LoVo (cell line): ENCODE measurements at places on chromosomes 12 and 14.

DNA sequence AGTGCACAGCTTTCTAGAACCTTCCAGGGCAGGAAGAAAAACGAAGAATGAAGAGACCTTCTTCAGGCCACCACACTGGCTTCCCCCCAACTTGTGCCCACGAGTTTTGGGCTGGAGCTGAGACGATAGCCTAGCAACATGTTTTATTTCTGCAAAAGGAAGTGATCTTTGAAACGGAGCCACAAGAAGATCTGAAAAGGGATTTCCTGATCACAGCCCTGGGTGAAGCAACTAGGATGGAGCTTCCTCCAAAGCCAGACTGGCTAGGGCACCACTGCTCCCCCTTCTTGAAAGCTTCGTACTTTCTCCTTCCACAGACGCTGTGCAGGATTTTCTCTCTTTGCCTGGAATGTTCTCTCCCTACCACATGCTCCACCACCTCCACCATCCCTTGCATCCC is 418.3 kb downstream of the MED13L start:
- no peak for DNase-seq

- DNase-seq, result no peak
These were observed 60.4 kb upstream of the SGPP1 start for GRCh38 chr14:63788011-63788933.

GRCh38 chr12:77323788-77324415 is 258.5 kb upstream of the E2F7 start:
- no peak for DNase-seq

- DNase-seq, result peak; percentile 57
These were observed 668 bp downstream of the TRIP11 start for GRCh38 chr14:92039063-92039718.

- no peak for DNase-seq
These were observed 907.5 kb upstream of the MDGA2 start for GRCh38 chr14:48582938-48583337.

- no peak for DNase-seq
These were observed 27.4 kb downstream of the TAOK3 start for GRCh38 chr12:118345355-118345754.

GRCh38 chr12:100993916-100994450 is 199.4 kb downstream of the ANO4 start:
- no peak for DNase-seq

DNA sequence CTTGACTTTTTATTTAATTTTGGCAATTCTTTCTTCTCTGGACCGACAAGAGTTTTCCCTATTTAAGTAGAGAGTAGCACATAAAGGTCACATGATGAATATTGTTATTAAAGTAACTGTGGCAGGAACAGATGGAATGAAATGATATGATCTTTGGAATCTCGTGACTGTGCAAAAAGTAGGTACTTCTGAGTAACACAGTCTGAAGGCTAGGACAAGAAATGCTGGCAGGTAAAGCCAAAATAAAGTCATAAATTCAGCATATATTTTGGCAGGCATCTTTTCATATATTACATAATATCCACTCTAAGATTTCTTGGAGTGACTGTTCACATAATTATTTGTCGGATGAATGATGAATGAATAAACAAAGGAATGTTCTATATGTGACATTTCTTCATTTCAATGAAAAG is 121.4 kb downstream of the EFCAB11 start:
- no peak for DNase-seq

DNA sequence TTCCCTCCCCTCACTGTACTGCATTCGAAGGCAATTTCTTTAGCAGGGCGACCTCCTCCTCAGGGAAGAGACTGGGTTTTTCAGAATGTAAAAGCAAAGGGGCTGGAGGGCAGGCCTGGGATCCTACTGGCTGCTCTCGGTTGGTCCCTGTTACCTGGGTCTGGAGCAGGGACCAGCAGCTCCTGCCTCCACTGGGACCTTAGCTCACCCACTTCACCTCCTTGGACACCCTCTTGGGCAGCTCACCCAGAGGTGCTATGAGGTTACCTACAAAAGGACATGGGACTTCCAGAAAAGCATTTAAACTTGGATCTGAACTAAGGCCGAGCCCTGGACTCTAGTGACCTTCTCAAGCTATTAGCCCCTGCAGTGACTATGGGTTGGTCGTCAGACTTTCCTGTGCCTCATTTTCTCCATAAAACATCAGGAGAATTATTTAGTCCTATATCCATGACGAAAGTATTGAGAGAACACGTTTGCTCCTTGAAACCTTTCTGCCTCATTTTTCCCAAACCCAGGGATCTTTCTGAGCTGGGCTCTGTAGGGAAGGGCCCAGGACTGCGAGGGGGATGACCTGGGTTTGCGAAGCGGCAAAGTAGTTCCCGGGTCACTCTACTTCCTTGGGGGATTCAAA is 65.0 kb downstream of the FBXL14 start:
- DNase-seq, result no peak

DNA sequence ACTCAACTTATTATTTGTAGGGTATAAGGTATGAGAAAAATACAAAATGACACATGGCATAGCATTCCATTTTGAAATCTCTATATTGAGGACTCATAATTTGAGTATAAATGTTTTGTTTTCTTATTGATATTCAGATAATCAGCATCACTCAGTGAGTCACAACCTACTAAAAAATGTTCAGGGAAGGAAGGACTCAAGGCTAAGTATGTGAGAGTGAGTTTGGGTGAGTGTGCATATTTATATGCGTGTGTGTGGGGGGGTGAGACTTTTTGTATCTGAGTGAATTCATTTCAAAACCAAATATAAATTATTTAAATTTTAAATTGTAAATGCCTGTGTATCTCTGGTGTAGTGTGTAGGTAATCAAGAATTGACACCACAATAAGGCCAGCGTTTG is 87.8 kb upstream of the PRKD1 start:
- DNase-seq, result no peak

GRCh38 chr12:38761111-38761510 is 144.3 kb downstream of the CPNE8 start:
- no peak for DNase-seq

- no peak for DNase-seq
These were observed 100.5 kb downstream of the AEBP2 start for GRCh38 chr12:19539836-19540235.

DNA sequence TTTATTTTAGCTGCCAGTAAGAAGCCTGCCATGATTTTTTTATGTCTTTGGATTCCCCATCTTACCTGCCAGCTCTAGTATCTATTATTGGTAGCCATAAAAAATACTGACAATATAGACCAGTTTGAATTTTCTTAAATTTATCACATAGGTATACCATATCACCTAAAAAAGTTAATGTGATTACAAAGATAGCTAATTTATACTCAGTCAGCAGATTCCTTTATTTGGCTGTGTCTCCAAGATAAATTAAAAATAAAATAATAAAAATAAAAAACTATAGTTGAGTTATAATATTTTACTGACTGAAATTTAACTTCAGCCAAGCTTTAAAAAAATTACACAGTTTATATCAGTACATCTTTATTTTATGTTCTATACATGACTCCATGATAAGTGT is 128.3 kb downstream of the GPHN start:
- no peak for DNase-seq

DNA sequence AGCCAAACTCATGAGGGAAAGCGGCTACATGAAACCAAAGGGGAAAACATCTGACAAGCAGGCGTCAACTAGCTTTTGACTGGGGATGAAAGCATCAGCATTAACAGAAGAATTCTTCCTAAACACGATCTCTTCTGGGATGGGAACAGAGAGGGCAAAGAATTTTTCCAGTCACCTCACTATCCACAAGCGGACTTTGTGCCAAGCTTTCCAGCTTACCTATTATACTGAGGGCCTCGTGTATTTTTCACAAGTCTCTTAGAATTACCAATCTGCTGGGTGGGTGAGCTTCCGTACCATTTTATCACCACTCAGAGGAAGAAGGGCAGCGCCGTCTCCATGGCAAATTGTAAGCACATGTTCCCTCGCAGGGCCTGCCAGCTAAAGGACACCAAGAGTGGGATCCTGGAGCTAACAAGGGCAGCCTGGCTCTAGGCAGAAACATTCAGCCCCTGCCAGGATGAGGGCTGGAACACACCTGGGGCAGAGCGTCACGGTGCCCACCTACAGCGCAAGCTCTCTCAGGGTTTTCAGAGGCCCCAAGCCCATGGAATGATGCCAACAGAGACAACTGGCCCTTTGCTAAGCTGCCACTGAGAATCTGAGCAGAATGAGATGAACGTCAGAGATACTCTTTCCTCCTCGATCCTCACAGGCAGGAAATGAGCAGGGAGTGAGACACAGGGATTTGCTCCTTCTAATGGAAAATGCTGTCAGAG is 74.6 kb downstream of the CHGA start:
- no peak for DNase-seq

GRCh38 chr12:116919706-116920485 is 9.1 kb downstream of the FBXW8 start:
- no peak for DNase-seq

DNA sequence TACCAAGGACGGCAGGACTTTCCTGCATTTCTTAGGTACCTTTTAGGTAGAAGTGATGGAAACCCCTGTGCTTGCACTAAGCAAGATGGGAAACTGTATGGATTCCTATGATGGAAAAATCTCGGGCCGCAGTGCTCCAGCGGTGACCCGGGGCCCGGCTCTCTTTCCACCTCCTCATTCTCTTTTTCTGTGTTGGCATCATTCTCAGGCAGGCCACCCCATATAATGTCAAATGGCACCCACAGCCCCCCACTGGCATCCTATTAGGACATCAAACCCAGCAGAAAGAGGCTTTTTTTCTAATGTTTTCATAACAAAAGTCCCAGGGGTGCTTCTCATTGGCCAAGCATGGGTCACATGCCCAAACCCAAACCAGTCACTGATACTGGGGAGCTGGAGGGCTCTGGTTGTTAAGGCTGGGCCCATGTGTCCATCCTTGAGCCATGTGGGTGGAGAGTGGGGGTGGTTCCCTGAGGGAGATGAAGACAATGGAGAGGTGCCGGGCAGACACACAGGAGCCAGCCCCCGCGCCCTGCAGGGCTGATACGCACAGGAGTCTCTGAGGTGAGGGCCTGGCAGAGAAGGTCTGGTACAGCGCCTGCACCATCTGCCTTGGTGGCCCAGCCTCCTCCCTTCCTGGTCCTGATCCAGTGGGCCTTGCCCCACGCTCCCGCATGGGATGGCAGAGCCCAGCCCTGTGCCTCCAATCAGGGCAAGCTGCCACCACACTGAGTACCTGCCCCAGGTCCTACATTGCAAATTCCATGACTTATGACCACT is 142.1 kb downstream of the CALM1 start:
- no peak for DNase-seq

DNA sequence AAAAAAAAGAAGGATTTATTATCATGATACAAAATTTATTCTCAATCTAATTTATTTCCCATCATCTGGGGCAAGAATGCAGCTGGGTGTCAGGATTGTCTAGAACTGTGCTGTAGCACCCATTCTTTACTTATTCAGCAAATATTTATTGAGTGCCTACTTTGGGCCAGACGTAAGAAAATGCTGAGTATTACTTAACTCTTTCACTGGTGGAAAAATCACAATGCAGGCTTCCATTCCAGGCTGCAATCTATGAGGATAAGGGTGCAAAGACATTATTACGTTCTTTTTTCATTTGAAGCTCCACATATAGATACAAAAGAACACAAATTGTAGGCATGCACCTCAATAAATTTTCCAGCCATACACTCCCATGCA is 86.0 kb upstream of the CDKN3 start:
- DNase-seq, result no peak

DNA sequence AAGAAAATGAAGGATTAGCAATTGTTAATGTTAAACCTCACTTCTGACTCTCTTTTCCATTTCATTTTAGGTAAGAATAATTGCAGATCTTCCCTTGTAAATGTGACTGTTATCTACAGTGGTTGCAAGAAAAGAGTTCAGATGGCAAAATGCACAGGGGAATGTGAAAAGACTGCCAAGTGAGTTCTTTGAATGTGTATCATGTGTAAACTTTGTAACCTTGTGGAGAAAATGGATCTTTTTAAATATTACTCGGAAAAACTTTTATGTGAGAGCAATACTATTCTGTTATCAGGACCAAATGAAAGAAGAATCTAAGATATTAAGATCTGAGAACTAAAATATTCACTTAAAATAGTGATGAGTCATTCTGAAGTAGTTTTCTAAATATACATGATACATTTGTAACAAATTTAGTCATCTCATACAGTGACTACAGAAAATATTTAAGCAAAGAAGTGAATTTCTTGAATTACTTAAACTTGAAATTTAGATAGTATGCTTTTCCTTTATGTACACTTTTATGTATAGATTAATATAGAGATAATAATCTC is 122.5 kb upstream of the CNTN1 start:
- DNase-seq, result no peak

DNA sequence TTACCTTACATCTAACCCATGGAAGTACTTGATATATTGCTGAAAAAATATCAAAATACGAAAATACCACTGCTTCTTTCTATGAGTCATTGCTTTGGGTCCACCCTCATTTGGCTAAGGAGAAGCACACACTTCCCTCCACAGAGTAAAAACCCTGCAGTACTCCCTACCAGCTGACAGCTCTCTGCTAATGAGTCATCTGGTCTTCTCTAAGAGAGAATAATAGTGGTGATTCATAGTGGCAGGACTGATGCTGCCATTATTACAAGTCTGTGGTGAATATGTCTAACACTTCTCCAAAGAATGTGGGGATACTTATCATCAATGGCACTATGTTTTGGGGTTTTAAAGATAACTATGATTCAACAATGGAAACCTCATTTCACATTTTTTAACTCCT is 90.7 kb downstream of the PPFIA2 start:
- DNase-seq, result peak; percentile 13

- no peak for DNase-seq
These were observed 103.8 kb downstream of the RFLNA start for GRCh38 chr12:124398578-124399227.

GRCh38 chr14:65772921-65773574 is 360.5 kb downstream of the FUT8 start:
- DNase-seq, result peak; percentile 8

DNA sequence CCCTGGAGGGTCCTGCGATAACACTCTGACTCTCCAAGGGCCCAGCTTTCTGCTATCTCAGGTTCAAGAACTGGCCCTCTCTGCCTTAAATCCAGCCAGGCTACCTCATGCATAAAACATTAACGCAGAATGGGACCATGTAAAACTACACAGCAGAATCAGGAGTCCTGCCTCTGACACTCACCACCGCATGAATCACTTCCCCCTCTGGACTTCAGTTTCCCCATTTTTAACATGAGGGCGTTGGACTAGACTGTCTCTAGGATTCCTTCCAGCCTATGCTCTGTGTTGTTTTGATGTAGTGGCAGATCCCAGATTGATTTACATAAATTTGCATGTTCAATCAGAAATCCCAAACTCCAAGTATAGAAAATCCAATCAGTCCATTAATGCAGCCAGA is 3.3 kb downstream of the NCKAP5L start:
- no peak for DNase-seq

DNA sequence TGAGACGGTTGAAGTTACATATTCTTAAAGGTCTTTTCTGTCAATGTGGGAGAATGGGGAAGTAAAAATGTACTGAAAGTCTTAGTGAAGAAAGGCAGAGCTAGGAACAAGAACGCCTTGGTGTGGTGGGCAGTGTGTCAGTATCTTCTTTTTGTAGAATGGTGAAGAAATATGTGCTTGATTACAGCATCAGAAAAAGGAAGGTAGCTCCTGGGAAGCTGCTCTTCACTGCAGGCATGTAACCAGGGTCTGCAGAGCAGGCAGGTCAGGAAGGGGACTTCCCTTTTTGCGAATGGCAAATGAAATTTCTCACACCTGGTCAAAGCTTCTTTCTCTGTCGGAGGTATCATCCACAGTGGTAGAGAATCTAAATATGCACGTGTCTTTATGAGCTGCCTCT is 226.2 kb downstream of the ADAMTS20 start:
- no peak for DNase-seq
